ENCODE measurements at places on chromosomes 7 and 10.

DNA sequence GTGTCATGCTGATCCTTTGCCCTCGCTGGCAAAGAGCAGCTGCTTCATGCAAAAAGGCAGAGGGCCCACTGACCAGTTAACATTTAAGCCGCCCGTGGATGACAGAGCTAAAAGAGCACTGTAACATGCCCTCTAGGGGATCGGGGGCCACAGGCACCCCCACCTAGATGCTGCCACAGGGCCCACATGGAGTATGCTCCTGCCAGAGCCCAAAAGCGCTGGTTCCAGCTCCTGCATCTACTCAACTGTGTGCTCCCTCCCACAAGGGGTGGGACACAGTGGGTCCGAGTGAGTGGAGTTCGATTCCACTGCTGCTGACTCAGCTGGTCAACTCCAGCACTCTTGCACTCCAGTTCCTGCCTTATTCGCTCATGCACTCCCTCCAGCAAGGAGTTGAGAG lies 199.8 kb upstream of the CNTNAP2 start:
- DNase-seq = no peak

GRCh38 chr7:151003572-151003971 lies 12.8 kb downstream of the NOS3 start:
- no peak for DNase-seq

- DNase-seq = no peak
Observed at GRCh38 chr10:16853201-16853600, 36.0 kb upstream of the RSU1 start.

DNA sequence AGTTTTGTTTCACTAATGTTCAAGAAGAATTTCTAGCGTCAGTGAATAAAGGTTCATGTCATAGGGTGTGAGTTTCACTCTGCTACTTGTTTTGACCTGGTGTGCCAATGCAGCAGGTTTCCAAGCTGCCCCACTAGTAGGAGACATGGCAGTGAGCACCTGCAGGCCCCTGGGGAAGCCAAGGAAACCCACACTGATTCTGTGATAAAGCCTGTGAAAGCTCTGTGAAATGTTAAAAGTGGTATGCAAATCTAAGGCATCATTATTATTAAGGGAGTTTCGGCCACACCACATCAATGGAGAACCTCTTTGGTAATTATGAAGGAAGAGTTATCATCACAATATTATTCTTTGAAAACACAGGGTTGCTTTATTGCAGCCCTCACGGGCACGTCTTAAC lies 46.4 kb downstream of the ABCB5 start:
- DNase-seq = no peak

- peak; percentile 54 for DNase-seq
Observed at GRCh38 chr7:5646846-5647245, 134.6 kb downstream of the RNF216 start.

DNA sequence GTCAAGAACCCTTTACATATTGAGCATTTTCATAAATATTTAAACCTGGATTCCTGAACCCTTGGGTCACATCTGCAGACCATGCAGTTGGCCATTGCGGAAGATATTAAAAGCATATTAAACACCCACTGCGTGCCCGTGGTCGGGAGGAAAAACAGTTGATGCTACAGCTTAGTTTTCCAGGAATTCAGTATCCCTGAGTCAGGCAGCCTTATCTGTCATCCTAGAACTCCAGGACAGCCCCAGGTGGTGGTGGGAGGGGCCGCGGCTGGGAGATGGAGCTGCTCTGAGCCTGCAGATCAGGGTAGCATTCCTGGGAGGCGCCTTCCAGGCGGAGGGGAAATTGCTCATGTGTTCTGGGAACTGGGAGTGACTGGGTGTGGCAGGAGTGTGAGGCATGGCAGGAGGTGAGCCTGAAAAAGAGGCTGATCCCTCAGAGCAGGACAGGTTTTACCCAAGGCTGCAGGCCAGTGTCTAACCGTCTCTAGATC lies 222.9 kb upstream of the SH2B2 start:
- peak; percentile 3 for DNase-seq

- DNase-seq = no peak
Observed at GRCh38 chr10:93245779-93246178, 172.1 kb downstream of the CYP26A1 start.

- peak; percentile 92 for DNase-seq
Observed at GRCh38 chr10:29811751-29812427, 177.1 kb upstream of the SVIL start.

- DNase-seq = peak; percentile 32
Observed at GRCh38 chr10:51832652-51833383, 133.4 kb upstream of the CSTF2T start.

DNA sequence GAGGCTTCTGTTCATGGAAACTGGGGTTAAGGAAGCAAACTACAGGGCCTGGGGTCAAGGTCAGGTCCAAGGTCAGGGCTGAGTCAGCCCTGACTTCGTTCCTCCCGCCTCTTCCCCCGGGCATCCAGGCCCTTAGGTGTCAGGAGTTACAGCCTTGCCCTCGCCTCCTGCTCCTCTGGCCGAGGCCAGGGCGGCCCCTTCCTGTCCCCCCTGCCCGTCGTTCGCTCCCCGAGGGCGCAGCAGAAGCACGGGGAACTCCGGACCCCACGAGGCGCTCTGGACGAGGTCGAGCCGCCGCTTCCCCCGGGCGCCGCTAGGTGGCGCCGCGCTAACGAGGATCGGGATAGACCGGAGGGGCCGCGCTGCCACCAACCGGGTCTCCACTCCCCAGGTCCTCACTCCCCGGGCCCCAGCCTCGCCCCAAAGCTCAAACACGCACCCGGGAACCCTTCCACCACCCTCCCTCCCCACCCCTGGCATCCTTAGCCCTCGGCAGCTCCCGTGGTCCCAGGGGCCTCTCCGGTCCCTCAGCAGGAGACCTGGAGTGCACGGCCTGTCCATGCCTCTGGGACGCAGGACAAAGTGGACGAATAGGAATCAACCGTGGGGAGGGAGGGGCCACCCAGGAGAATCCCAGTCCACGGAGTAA lies 59.2 kb upstream of the MYL10 start:
- no peak for DNase-seq

DNA sequence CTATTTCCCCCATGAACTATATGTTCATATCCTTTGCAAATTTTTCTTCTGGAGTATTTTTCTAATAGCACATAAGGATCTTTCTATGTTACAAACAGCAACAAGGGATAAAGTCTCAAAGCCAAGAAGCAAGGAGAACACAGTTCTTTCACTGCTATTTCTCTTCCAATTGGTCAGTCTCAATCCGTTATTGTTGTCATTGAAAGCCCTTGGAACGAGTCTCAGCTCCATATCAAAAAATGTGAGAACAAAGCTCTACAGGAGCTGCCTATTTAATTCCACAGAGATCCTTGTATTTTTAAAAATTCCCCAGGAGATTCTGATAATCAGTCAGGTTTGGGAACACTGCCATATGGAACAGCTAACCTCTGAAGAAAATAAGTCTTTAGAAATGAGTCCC lies 15.7 kb downstream of the SLC35B4 start:
- no peak for DNase-seq

DNA sequence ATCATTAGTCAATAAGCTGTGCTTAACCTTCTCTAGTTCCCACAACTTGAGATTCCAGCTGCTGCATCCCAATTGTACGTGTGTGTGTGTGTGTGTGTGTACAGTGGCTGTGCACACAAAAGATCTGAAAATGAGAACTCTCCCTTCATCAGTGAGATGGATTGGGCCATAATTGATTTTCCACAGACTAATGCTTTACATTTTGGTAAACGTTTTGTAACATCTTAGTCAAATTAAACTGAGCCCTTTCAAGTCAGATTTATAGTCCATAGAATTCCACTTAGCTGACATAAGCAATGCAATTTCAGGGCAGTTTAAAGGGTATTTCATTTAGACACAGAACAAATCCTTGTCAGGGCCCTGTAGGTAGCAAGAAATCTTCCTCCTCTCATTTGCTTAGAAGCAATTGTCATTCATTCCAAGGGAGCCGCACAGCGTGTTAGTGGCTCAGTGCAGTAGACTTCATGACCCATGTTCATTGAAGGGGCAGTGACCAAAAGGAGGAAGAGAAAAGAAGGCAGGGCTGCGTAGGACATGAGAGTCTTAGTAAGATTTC lies 1123.5 kb upstream of the AUTS2 start:
- DNase-seq = no peak

DNA sequence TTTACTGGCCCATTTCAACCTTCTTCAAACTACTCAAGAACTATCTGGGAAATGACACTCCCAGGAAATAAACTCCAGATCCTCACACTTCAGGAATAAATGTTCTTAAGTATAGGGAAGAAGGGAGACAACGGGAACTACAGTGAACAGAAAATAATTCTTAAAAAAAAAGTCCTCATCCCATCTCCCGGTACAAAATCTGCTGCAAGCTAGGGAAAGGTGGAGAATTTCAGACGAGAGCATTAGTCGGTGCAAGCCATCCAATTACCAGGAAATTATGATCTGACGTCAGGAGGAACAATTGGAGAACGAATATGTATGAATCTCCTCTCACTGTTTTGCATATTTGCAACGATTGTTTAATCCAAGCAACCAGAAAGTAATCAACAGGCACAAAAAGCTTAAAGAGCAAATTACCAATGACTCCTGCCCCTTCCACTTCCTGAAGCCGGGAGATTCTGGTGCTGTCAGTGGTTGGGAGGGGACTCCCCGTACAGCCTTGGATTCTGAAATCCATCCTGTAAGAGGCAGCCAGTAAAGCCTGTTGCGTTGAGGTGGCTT lies 15.1 kb upstream of the GATA3 start:
- no peak for DNase-seq

- no peak for DNase-seq
Observed at GRCh38 chr7:91286432-91286831, 22.2 kb downstream of the FZD1 start.

- peak; percentile 79 for DNase-seq
Observed at GRCh38 chr10:72552857-72553256, 73.0 kb downstream of the MICU1 start.

DNA sequence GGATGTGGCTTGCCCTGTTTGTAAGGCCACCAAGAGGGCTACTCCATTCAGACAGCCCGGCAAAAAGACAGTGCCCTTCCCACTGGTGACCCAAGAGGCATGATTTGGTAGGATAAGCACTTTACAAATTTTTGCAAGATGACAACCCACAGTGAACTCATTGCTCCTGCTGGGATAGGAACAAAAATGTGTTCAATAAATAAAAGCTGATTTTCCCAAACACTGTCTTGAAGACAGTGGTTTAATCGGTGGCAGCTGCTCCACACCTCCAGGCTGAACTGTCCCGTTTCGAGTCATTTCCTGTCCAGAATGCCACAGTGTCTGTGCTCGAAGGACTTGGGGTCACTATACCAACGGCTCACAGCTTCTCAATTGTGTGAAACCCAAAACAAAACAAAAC lies 45.1 kb upstream of the NPTX2 start:
- no peak for DNase-seq

- no peak for DNase-seq
Observed at GRCh38 chr10:70943841-70944466, 55.6 kb upstream of the PCBD1 start.

DNA sequence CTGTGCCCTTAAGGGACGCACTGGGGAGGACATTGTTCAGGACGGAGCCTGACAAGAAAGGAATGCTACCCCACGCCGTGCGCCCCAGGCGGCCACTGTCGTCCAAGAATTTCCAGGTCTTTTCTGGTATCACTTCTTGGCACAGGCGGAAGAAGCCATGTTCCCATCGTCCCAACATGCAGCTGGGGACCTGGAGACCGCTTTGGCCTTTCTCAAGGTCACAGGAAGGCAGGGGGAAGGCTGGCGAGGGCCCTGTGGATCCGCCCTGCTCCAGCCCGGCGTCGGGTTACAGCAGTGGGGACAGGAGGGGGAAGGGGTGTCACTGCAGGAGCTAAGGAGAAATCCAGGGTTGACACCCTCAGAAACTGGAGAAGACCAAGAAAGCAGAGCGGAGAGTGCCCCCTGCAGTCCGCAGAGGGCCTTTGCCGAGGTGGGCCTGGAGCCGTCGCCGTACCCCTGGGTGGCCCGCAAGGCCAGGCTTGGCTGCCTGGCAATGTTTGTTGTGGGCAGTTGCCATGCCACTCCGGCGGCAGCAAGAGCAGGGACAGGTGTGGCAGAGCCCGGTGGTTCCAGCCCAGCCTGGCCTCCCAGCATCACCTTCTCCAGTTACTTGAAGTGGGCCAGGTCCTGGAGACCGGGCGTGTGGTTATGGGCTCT lies 104.1 kb downstream of the LHPP start:
- no peak for DNase-seq

- no peak for DNase-seq
Observed at GRCh38 chr7:27950123-27950522, 210.2 kb downstream of the TAX1BP1 start.

DNA sequence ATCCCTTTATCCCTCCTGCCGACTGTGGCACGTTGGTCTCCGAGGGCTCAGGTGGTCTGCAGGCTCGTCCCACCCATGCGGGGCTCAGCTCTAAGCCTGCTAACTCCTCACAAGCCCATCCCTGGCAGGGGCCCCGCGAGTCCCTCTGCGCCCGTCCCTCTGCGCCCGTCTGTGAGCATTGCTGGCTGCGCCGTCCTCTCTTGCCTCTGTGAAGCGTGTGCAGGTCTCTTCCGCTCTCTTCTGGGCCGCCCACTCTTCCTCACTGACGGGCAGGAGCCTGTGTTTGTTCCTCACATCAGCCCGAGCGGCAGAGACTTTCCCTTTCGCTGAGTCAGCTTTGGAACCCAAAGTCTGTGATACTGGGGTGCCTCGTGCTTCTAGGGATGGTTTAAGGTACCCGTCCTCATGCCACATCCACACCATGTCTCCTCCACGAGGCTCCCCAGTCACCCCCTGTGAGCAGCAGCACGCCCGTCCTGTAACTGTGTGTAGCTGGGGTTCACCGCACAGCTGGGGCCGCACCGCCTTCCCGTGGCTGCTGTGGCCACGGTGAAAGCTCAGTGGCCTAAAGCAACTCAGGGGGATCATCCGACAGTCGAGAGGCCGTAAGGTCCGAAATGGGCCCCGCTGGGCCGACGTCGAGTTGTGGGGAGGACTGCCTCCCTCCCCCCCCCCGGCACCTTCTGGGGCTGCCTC lies 35.5 kb downstream of the ADGRA1 start:
- DNase-seq = no peak

DNA sequence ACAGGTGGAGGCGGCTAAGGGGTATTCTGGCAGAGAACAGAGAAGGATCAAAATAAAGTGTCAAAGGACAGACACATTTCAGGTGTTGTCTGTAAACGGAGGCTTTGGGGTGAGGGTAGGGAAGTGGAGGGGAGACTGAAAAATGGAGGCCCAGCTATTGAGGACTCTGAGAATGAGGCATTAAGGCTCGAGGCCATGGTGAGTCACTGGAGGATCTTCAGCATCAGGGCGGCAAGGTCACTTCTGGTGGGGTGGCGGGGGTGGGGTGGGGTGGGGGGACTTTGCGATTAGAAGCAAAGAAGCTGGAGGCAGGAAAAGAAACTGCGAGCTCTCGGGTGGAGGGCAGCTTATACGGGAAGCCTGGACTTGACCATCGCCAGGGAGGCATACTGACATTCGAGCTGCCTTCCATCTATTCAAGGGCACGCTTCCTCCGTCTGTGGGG lies 58.4 kb upstream of the PCGF5 start:
- no peak for DNase-seq

GRCh38 chr7:88191911-88192310 lies 27.9 kb downstream of the SRI start:
- DNase-seq = no peak

- no peak for DNase-seq
Observed at GRCh38 chr10:18205098-18205834, 65.0 kb downstream of the CACNB2 start.

- no peak for DNase-seq
Observed at GRCh38 chr7:37432281-37432920, 16.3 kb downstream of the ELMO1 start.
